ENCODE measurements at places on chromosomes 13 and 19.

DNA sequence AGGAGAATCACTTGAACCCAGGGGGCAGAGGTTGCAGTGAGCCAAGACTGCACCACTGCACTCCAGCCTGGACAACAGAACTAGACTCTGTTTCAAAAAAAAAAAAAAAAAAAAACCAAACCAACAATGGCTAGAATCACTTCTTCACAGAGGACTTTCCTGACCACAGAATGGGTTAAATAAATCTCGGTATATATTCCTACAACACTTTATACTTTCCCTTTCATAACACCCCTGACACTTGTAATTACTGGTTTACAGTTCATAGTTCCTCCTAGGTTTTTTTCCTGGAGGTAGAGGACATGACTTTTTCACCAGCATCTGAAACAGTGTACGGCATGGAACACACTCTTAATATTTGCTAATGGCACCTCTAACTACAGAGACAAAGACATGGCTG, 31.4 kb downstream of the ZDHHC20 start:
- DNase-seq, result no peak

DNA sequence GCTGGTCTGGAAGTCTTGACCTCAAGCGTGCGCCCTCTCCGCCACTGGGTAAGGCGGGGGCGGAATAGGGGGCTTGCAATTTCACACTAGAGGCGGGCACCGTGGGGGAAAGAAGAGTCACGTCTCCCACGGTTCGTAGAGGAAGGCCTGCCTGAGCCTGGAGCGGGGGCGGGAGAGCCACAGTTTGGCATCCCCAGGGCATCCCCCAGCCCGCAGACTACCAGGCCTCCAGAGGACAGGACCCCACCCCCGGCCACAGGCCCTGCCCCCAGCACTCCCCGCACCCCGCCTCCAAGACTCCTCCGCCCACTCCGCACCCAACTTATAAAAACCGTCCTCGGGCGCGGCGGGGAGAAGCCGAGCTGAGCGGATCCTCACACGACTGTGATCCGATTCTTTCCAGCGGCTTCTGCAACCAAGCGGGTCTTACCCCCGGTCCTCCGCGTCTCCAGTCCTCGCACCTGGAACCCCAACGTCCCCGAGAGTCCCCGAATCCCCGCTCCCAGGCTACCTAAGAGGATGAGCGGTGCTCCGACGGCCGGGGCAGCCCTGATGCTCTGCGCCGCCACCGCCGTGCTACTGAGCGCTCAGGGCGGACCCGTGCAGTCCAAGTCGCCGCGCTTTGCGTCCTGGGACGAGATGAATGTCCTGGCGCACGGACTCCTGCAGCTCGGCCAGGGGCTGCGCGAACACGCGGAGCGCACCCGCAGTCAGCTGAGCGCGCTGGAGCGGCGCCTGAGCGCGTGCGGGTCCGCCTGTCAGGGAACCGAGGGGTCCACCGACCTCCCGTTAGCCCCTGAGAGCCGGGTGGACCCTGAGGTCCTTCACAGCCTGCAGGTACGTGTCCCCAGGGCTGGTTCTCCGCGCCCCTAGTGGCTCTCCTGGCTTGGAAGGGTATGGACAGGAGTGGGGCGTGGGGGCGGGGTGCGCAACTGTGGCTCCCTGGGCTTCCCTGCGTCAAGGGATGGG, at the start of gene ANGPTL4:
TSS of gene ANGPTL4 (plus strand) at position 353 of the 969 bp plus-strand sequence. CDS start at position 520, 167 bp downstream.
- peak; percentile 60 for DNase-seq

GRCh38 chr19:55690109-55690768, 15.2 kb downstream of the EPN1 start:
- no peak for DNase-seq

- DNase-seq, result no peak
Measured at GRCh38 chr19:27964185-27964584, 1248.8 kb downstream of the UQCRFS1 start.

All from hematopoietic multipotent progenitor cell treated with erythropoietin and hydrocortisone succinate and interleukin-3 and kit ligand, for 4 days (in vitro differentiated cells).